ENCODE measurements at places on chromosomes 3 and 15.

GRCh38 chr3:184050217-184050847 lies 2.5 kb upstream of the HTR3C start:
- DNase-seq: no peak

DNA sequence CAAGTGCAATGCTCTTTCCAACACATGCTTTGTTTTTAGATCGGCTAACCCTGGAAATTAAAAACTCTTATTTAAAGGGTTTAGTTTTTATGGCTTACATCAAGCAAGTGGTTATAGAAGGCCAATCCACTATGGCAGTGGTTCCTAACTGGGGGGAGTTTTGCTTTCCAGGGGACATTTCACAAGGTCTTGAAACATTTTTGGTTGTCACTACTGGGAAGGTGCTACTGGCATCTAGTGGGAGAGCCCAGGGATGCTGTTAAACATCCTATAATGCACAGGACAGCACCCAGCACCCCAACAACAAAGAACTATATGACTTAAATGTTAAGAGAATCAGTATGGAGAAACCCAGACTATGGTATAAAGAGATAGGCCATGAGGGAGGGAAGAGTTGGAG lies 439.0 kb downstream of the NTRK3 start:
- no peak for DNase-seq

- no peak for DNase-seq
Measured at GRCh38 chr3:184235381-184236032, 6.1 kb downstream of the VWA5B2 start.

DNA sequence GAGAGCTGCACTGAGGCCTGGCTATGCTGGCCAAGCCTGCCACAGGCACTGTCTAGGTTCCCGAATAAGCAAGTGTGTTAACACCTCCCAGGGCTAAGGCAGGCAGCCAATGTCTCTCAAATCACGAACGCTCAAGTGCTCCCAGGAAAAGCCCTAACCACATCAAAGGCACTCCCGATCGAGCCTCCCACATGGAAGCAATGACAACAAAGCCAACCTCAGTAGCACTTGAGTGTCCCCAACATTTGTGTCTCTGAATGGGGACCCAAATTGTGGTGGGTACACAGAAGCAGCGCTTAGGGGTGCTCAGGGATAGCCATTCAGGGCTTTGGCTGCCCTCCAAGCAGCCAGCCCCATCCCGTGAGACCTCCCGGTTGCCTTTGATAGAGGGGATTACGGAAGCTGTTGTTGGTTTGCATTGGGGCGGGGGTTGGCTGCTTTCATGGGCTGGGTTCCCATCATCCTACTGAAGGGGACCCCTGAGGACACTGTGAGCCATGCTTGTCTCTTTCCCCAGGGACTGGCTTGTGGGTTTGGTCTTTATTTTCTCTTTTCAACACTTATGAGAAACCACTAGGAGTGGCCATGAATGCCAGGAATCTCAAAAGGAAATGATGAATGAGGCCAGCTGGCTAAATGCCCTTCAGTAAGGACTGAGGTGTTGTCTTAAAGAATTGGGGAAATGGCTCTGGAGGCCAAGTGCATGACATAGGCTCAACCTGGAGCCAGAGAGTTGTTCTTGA lies 234.1 kb upstream of the FEZF2 start:
- no peak for DNase-seq

- no peak for DNase-seq
Measured at GRCh38 chr3:162760789-162761188, 1264.2 kb downstream of the OTOL1 start.

- DNase-seq: no peak
Measured at GRCh38 chr3:156615592-156616173, 58.7 kb upstream of the TIPARP start.

DNA sequence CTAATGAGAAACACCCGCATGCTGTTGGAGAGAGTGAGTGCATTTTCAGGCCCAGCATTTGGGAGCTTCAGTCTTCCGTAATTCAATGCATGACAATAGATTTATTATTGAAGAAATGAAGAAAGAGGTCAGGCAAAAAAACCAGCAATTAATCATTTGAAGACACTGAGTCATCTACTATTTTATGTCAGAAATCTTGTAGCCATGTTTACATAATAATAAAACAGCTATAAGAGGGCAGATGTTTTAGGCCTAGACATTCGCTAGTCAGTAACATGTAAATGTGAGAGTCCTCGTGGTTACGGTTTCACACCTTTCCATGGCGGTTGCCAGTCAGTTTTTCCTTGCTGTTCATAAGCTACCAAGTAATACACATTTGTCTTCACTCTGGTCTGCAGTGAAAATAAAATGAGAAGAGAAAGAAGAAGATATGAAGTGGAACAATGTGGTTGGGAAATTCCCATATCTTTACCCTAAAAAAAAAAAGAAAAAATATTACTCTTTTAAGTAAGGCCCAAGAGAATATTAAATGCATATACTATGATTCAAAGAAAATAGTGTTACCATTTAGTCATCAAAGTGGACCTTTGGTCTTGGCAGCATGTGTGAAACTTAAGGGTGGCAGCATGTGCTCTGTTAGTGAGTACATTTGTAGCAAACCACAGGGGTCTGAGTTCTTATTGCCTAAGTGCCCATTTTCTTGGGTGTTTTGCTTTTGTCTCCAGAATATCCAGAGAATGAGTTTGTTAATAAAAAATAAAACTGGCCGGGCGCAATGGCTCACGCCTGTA lies 140.5 kb upstream of the TBL1XR1 start:
- no peak for DNase-seq

DNA sequence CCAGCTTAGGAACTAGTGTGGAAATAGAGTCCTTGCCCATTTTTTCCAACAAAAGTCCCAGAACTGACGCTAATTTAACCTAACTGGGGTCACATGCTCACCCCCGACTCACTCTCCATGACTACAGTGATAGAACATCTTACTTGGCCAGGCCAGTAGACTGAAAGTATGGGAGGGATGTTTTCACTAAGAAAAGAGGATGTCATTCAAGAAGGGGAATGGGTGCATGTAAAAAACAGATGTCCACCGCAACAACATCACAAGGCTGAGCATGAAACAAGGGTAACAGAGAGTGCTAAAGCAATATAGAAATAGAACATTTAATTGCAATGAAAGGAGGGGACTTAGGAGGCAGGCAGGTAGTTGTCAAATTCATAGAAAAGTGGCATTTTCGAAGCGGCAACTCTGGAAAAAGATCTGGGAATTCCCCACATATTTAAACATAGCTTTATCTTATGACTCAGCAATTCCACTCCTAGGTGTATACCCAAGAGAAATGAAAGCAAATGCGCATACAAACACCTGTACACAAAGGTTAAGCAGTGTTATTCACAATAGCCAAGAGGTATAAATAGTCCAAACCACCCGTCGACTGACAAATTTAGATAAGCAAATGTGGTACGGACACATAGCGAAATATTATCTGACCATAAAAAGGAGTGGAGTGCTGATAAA lies 41.1 kb upstream of the UBE2E2 start:
- no peak for DNase-seq

DNA sequence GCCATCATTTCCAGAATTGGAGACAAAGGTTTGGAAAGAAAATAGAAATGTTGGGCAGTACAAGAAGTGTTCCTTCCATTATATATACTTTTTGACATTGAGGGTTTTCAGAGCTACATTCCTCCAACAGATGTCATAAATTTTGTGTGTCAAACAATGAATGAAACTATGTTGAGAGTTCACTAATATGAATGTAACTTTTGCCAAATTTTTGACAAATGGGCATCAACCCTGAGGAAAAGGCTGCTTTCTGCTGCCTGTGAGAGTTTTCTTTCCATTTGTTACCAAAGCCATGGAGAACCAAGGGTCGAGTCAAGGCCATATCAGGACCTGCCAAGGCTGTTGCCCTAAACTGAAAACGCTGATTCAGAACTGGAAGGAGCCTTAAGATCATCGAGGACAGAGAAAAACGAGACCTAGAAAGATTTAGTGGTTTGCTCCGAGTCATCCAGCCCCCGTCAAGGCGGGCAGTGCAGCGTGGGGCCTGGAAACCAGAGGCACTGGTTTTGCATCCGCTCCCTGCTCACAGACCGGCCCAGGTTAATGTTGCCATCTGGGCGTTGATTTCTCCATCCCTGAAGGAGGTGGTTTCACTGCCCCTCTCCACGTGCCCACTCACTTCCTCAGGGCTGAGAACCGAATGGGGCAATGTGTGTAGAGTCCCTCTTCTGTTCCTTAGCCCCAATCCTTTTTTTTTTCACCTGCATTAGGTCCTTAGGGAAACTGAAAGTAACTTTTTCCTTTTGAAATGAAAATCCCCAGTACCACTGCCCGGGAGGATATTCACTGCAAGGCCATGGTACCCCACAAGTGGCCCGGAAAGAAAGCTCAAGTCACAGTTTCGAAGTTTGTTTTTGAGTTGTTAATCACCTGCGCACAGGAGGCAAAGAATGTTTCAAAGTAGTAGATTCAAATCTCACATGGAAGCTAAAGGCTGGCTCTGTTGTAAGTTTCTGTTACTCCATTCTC lies 32.8 kb downstream of the TPM1 start:
- DNase-seq: no peak

GRCh38 chr15:31387092-31387478 lies 60.5 kb downstream of the KLF13 start:
- no peak for DNase-seq

- no peak for DNase-seq
Measured at GRCh38 chr3:52132041-52132440, 22.2 kb downstream of the POC1A start.

DNA sequence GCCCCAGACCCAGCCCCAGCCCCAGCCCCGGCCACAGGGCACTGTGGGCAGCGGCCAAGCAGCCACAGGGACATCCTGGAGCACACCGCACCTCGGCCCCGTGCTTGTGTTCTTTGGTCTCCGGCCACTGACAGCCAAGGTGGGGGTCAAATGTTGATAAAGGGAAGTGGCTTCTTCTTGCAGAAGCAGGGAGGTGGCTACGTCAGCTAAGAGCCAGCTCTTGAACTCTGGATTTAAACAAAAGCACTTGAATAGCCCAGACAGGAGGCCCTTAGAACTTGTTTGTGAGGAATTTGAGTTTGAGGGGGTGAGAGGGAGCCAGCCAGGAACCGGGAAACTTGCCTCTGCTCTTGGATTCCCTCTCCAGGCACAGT lies 135.8 kb upstream of the ABHD17C start:
- no peak for DNase-seq
